Glutamatergic neuron (in vitro differentiated cells): ENCODE measurements at places on chromosomes 6 and 20.
A peak's percentile ranks its signal among the peaks of the same experiment; 100 is the strongest.

DNA sequence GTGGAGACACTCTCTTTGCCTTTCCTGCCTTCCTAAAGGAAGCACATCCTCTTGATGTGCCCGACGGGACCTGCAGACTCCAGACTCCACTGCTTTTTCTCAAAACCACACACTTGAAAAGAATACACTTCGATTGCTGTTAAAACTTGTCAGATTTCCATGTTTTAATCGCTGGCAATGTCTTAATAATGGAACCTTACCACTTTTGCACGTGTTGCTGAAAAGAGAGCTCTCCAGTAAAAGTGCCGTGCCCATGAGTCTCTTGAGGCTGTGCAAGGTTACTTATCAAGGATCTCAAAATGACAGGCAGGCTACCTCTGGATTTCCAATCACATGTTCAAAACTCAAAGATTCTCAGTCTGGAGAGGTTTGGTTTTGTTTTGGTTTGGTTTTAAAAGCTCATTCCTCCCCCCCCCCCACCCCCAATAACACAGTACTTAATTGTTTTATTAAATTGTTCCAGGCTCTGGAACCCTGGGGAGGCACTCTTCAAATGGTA, 12.0 kb upstream of the TFAP2A start:
- no peak for DNase-seq

- no peak for DNase-seq
Observed at GRCh38 chr20:39270837-39271604, 308.9 kb downstream of the DHX35 start.

GRCh38 chr6:158819213-158819976, at the start of gene EZR:
Gene EZR (minus strand): TSS chr6:158819368. CDS start chr6:158818093, 1,275 bp downstream.
- DNase-seq = peak; percentile 74

DNA sequence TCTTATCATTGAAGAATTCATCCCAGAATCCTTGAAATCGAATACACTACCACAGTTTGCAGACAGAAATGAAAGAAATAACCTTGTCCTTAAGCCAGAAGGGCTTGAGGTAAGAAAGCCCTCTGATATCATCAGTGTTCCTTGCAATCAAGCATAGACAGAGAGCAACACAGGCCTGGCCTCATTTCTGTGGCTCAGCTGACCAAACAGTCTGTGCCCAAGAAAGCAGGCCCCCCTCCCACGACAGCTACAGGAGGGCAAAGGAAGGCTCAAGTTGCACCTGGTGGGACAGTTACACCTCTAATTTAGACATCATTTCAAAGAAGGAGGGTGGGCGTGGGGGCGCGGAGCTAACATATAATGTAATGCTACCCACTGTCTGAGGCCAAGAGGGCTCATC, 21.6 kb downstream of the KIF16B start:
- no peak for DNase-seq

DNA sequence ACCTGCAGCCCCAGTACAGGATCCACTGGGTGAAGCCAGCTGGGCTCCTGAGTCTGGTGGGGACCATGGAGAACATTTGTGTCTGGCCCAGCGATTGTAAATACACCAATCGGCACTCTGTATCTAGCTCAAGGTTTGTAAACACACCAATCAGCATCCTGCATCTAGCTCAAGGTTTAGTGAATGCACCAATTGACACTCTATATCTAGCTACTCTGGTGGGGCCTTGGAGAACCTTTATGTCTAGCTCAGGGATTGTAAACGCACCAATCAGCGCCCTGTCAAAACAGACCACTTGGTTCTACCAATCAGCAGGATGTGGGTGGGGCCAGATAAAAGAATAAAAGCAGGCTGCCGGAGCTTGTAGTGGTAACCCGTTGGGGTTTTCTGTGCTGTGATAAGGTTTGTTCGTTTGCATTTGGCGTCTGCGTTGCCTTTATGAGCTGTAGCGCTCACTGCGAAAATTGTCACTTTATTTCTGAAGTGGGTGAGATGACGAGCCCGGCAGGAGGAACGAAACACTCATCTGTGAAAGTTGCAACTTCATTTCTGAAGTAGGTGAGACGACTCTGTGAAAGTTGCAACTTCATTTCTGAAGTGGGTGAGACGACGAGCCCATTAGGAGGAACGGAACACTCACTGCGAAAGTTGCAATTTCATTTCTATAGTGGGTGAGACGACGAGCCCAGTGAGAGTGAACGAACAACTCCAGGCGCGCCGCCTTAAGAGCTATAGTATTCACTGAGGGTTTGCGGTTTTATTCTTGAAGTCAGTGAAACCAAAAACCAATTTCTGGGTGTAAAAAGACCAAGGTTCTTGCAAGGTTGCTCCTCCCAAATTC, 31.1 kb downstream of the SERPINB6 start:
- DNase-seq = no peak
